ENCODE measurements at places on chromosomes 13 and 19. TPM values are rescaled to one million over a fixed set of nuclear protein-coding genes. Genes with fewer than 3 reads are reported as not detected.

GRIN3B gene
- total RNA-seq: 5.4 TPM

NLRP5 gene
- total RNA-seq: not detected

WDR88 gene
- not detected for total RNA-seq

SLC46A3 gene
- 0.06 TPM for total RNA-seq

CRX gene
- total RNA-seq: 0.19 TPM

ZIC5 gene
- 29.0 TPM for total RNA-seq

CCDC169 gene
- 6.3 TPM for total RNA-seq

C19orf67 gene
- total RNA-seq: not detected

CCDC194 gene
- total RNA-seq: 1.1 TPM

OR7C1 gene
- total RNA-seq: not detected

MBD3L2 gene
- not detected for total RNA-seq

TMPRSS9 gene
- total RNA-seq: not detected

DHDH gene
- total RNA-seq: 1.6 TPM

CPT1C gene
- total RNA-seq: 51.7 TPM

ZNF714 gene
- 61.3 TPM for total RNA-seq

NFIX gene
- total RNA-seq: 0.06 TPM

SYNE4 gene
- total RNA-seq: 10.9 TPM

RXFP2 gene
- total RNA-seq: not detected

ATP4A gene
- total RNA-seq: not detected

Measured in neural progenitor cell (in vitro differentiated cells).